Gastrocnemius medialis (tissue), 4 donors: ENCODE measurements at places on chromosomes 2 and 18. TPM values are rescaled to one million over a fixed set of nuclear protein-coding genes. Genes with fewer than 3 reads are reported as not detected.
A peak's percentile ranks its signal among the peaks of the same experiment; 100 is the strongest.

- no peaks in the 10 kb centered on the region for H3K27me3 ChIP-seq
- no peaks in the 10 kb centered on the region for H3K36me3 ChIP-seq
- no peak overlapping the region for H3K27ac ChIP-seq
- no peak overlapping the region for H3K4me3 ChIP-seq
- no peaks in the 10 kb centered on the region for H3K4me1 ChIP-seq
Observed at GRCh38 chr2:109727929-109728447, 66.1 kb upstream of the RGPD5 start.

ASAP2 gene
- 1.9 TPM for total RNA-seq

ALPG gene
- not detected for total RNA-seq

DNA sequence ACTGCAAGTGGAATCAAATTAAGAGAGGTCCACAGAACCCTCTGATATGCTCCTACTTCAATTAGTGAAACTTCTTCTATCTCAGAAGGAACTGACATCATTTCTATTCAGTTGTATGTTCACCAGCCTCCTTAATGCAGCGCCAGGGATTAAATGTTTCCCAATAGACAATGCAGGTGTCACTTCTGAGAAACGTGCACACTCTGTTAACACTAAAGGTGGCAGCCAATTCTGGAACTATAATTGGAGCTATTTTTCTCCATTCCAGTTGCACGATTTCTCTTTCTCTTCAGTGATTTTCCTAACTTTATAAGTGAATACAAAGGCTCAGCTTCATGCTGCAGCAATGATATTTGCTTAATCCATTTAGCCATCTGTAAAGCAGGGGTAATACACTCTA lies 821.9 kb downstream of the TDRD15 start:
- no peaks in the 10 kb centered on the region for H3K4me1 ChIP-seq
- no peak overlapping the region for H3K4me3 ChIP-seq
- H3K27ac ChIP-seq, result no peak overlapping the region
- H3K36me3 ChIP-seq, result no peaks in the 10 kb centered on the region
- no peaks in the 10 kb centered on the region for H3K27me3 ChIP-seq

RGPD4 gene
- total RNA-seq, result not detected

MC5R gene
- total RNA-seq, result not detected

DNA sequence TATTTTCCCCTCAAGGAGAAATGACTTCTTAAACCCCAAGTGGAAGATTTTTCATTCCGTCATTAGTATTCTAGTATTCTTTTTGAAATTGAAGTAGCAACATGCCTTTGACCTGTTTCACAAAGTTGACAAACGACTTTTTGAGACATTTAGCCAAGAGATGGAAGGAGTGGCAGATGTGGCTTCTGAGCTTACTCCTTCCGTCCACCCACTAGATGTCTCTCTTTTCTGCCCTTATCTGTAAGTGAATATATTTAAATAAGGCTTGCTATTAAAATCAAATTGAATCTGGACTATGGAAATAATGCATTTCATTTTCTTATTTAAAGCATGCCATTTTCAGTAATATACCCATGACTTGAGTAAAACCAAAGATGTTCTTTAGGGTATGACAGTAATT lies 74.1 kb downstream of the ACTR3 start:
- no peaks in the 10 kb centered on the region for H3K36me3 ChIP-seq
- no peak overlapping the region for H3K4me3 ChIP-seq
- no peak overlapping the region for H3K27ac ChIP-seq
- DNase-seq, result no peak
- H3K27me3 ChIP-seq, result no peaks in the 10 kb centered on the region

- H3K4me3 ChIP-seq, result no peak overlapping the region
- no peaks in the 10 kb centered on the region for H3K36me3 ChIP-seq
- H3K27me3 ChIP-seq, result no peaks in the 10 kb centered on the region
- DNase-seq, result no peak
- H3K4me1 ChIP-seq, result no peaks in the 10 kb centered on the region
Observed at GRCh38 chr2:113137827-113138226, 10.4 kb downstream of the IL1RN start.

GRCh38 chr18:57077005-57077765 lies 69.7 kb upstream of the BOD1L2 start:
- no peak for DNase-seq
- no peak overlapping the region for H3K27ac ChIP-seq
- no peaks in the 10 kb centered on the region for H3K4me1 ChIP-seq
- no peaks in the 10 kb centered on the region for H3K36me3 ChIP-seq

DNA sequence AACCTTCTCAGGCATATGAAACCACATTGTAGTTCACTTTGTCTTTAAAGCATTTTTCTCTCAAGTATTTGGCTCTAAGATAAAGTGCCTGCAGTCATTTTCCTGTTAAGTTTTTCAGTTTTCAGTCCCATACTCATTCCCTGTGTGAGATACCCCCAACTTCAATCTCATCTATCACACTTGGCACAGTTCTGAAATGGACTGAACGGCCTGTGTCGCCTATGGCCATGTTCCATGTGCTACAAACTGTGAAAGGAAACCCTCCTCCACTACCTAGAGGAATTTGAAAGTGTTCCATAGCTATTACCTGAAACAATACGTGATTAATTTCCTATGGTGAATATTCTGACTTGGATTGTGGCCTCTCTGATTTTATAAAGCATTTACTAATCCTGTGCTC lies 319.1 kb downstream of the CTNNA2 start:
- H3K4me1 ChIP-seq, result no peaks in the 10 kb centered on the region
- DNase-seq, result no peak
- H3K27ac ChIP-seq, result no peak overlapping the region
- H3K27me3 ChIP-seq, result no peaks in the 10 kb centered on the region

GRCh38 chr2:69576880-69577279 lies 66.7 kb downstream of the AAK1 start:
- peak; percentile 64 for DNase-seq
- peak overlapping the region; percentile 95 for H3K27ac ChIP-seq

- no peak overlapping the region for H3K27ac ChIP-seq
- no peak overlapping the region for H3K4me3 ChIP-seq
- H3K4me1 ChIP-seq, result no peaks in the 10 kb centered on the region
- H3K27me3 ChIP-seq, result no peaks in the 10 kb centered on the region
- DNase-seq, result no peak
- H3K36me3 ChIP-seq, result no peaks in the 10 kb centered on the region
Observed at GRCh38 chr2:23363268-23363667, 21.7 kb upstream of the KLHL29 start.

DNA sequence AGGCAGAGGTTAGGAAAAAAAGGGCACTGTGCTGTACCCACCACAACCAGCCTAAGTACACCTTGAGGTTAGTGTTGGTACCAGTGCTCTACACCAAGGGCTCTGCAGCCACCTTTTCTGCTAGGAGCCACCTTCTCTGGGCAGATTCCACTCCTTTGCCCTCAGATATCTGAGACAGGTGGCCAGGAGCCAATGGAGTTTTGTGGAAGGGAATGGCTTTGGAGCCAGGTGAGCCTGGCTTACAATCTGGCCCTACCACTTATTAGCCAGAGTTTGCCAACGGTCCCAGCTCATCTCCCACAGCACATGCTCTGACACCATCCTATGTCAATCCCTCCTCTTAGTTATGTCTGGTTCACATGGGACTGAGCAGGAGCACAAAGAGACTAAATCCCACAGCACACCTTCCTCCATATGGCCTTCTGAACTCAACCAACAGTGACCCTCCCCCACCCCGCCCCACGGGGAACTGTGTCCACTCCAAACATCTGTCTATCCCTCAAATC lies 77.5 kb downstream of the CLHC1 start:
- no peak overlapping the region for H3K27ac ChIP-seq
- H3K4me1 ChIP-seq, result peaks cover 40% of the 10 kb centered on the region
- no peak overlapping the region for H3K4me3 ChIP-seq
- no peak for DNase-seq
- H3K27me3 ChIP-seq, result no peaks in the 10 kb centered on the region
- no peaks in the 10 kb centered on the region for H3K36me3 ChIP-seq

DNA sequence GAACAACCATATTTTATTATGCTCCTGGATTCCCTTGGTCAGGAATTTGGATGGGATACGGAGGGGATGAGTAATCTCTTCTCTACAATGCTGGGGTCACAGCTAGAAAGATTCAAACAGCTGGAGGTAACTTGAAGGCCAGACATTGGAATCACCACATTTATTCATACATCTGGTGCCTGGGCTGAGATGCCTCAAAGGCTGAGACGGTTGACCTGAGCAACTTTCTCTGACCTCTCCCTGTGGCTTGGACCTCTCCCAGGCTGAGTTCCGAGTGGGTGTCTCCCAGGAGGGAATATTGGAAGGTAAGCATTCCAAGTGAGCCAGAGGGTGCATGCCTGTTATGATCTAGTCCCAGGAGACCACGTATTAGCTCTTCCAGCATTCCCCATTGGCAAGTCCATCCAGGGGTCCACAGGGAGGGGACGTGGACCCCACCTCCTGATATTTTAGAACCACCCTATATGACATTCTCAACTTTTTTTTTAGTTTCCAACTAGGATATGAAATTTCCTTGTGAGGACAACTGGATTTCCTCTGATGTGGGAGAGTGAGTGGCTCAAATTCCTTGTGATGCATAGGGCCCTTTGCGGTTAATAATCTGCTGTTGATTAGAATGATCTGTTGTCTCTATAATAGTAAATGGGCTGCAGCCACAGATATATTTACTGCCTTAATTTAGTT lies 101.8 kb downstream of the MRPS9 start:
- DNase-seq, result no peak
- no peak overlapping the region for H3K27ac ChIP-seq
- peaks cover 3% of the 10 kb centered on the region for H3K4me1 ChIP-seq

DNA sequence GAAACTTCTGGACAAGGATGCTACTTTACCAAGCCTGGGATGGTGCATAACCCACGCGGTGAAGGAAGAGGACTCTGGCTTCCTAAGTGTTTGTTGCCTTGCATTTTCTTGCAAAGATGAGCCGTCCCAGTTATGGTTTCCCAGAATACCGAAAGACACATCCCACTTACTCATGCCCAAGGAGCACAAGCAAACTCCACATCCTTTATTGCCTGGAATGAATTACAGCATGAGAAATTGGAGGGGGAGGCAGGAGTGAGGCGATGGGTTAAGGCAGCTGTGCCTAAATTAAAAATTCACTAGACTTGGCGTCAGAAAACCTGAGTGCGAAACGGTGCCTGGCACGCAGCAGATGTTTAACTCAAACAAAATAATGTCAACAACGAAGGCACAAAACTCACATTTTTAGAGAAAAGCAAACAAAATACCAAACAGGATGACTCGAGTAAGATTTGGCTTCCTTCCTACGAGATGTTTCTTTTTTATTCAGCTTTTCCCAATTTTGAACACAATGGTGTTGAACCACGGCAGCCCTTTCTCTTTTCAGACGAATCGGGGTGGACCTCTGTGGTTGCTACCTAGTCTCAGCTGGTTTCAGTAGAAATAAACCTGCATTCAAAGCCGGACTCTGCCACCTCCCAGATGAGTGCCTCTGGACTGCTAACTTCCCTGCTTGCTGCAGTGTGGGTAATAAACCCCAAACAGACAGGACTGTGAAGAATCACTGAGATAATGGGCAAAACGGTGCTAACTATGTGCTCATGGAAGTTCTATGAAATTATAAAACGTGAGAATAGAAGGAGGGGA lies 100.3 kb upstream of the NCK2 start:
- H3K36me3 ChIP-seq, result no peaks in the 10 kb centered on the region
- H3K4me3 ChIP-seq, result no peak overlapping the region
- DNase-seq, result no peak
- no peak overlapping the region for H3K27ac ChIP-seq

DNA sequence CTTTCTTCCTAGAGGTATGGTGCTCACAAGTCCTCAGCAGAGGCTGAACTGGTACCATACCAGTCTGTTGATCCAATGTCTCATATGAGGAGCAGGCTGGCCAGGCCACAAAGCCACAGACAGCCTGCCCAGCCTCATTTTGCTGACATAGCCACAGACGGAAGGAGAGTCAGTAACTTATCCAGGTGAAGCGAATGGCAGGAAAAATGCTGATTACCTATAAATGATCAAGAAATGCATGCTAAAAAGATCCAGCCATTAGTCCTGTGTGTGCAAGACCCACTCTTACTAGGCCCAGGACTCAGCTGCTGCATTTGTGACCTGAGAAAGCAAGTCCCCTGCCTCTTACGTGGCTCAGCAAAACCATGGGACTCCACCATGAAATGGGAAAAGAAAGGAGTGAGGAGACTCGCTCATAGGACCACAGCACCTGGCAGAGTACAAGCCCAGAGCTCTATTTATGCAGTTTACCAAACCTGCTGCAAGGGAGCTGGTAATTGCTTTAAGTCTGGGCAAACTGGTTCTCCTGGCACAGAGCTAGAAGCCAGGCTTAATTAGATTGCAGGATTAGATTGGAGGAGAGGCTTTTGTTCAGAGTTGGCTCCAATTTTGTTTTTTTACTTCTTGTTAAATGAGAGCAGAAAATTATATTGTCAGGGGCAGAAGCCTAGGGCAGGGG lies 19.0 kb downstream of the RHOB start:
- H3K36me3 ChIP-seq, result no peaks in the 10 kb centered on the region
- no peaks in the 10 kb centered on the region for H3K4me1 ChIP-seq
- no peaks in the 10 kb centered on the region for H3K27me3 ChIP-seq
- DNase-seq, result no peak
- H3K4me3 ChIP-seq, result no peak overlapping the region
- H3K27ac ChIP-seq, result no peak overlapping the region

GRCh38 chr18:24968238-24968775 lies 383.7 kb downstream of the ZNF521 start:
- no peak overlapping the region for H3K27ac ChIP-seq
- DNase-seq, result no peak
- no peak overlapping the region for H3K4me3 ChIP-seq

DNA sequence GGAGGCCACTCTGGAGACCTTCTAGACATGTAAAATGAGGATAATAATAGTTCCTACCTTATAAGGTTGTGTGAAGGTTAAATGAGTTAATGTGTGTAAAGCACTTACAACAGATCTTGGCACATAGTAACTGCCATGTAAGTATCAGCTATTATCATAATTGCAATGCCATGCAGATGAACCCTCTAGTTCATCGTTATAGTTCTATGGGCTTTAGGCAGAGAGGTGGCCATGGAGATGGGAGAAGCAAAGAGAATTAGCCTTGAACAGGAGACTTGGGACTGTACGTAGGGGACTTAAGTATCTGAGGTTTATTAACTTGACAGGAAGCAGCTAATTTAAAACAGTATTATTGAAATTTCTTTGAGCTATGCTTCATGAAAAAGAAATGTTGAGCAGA lies 151.8 kb downstream of the PIK3C3 start:
- H3K36me3 ChIP-seq, result no peaks in the 10 kb centered on the region
- H3K27ac ChIP-seq, result no peak overlapping the region
- no peak overlapping the region for H3K4me3 ChIP-seq

OLA1 gene
- 78.4 TPM for total RNA-seq

ITGB6 gene
- 0.93 TPM for total RNA-seq

GRCh38 chr2:59082657-59083056 lies 841.5 kb upstream of the FANCL start:
- H3K4me1 ChIP-seq, result no peaks in the 10 kb centered on the region
- no peaks in the 10 kb centered on the region for H3K36me3 ChIP-seq
- no peaks in the 10 kb centered on the region for H3K27me3 ChIP-seq
- no peak overlapping the region for H3K27ac ChIP-seq
- no peak overlapping the region for H3K4me3 ChIP-seq
- no peak for DNase-seq

- no peaks in the 10 kb centered on the region for H3K4me1 ChIP-seq
- H3K27me3 ChIP-seq, result no peaks in the 10 kb centered on the region
- H3K4me3 ChIP-seq, result no peak overlapping the region
- no peak for DNase-seq
- H3K36me3 ChIP-seq, result no peaks in the 10 kb centered on the region
Observed at GRCh38 chr2:769771-770170, 92.6 kb upstream of the TMEM18 start.
